NCI-H2029 treated with DMSO at 0.1 percent for 48 hours (cell line): ENCODE measurements at places on chromosomes 12 and 14.

- no peak for DNase-seq
Observed at GRCh38 chr14:102957222-102957621, 34.8 kb downstream of the AMN start.

- DNase-seq = no peak
Observed at GRCh38 chr12:96091833-96092232, 56.4 kb upstream of the LTA4H start.

GRCh38 chr14:70894868-70895267 lies 12.4 kb upstream of the PCNX1 start:
- no peak for DNase-seq

- no peak for DNase-seq
Observed at GRCh38 chr14:99321955-99322730, 50.1 kb upstream of the BCL11B start.

DNA sequence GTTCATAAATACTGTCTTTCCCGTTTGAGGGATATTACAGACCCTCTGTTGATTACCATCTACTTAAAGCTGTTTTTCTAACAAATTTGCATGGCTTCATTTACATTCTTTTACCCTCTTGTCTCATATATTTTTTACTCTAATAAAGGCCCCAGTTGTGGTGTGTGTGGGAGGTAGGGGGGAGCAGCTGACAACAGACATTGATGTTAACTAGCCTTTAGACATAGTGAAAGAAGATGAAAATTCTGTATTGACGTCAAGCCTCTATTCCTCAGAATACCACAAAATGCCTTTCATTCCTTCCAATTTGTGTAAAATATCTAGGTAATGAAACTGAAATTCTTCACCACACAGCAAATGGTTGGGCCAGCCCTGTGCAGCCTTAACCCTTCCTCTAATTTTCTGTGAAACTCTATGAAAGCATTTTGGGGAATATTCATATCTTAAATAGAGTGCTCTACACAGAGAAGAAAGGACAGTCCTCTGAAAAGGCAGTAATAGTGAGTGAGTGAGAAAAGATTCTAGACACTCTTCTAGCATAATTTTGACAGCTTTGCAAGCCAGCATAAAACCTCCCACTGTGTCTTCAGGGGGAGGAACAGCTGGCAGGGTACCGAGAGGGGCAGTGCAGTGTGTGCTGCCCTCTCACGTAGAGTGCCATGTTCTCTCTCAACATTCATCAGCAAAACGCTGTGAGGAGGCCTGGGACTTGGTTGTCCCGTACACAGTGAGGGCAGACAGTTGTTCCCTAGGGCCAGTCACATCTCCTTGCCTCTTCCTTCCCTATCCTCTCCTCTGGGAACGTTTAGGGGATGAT lies 20.1 kb upstream of the CERS5 start:
- DNase-seq = no peak

- DNase-seq = no peak
Observed at GRCh38 chr14:99648027-99648784, 3.3 kb downstream of the HHIPL1 start.
